ENCODE measurements at places on chromosomes 13 and 19. TPM values are rescaled to one million over a fixed set of nuclear protein-coding genes. Genes with fewer than 3 reads are reported as not detected.

Gene B3GNT8
- not detected for total RNA-seq

Gene NANOS3
- not detected for total RNA-seq

Gene DAND5
- total RNA-seq: 0.31 TPM

Gene CEACAM16
- not detected for total RNA-seq

Gene SBNO2
- total RNA-seq: 31.7 TPM

Gene BCL3
- 4.0 TPM for total RNA-seq

Gene TMEM221
- not detected for total RNA-seq

Gene ONECUT3
- not detected for total RNA-seq

Gene CCDC122
- total RNA-seq: 6.1 TPM

Gene ATP4B
- 0.13 TPM for total RNA-seq

Gene FGF21
- total RNA-seq: not detected

Gene DMAC2
- total RNA-seq: 58.0 TPM

Gene KL
- total RNA-seq: not detected

Gene EGLN2
- total RNA-seq: 117 TPM

Gene CYP4F2
- total RNA-seq: 0.63 TPM

Gene C2CD4C
- 0.69 TPM for total RNA-seq

Gene RYR1
- not detected for total RNA-seq

Gene MIA
- 6.7 TPM for total RNA-seq

Gene PODNL1
- 0.23 TPM for total RNA-seq

Gene ZSCAN4
- not detected for total RNA-seq
